ENCODE measurements at places on chromosomes 2 and 18.

DNA sequence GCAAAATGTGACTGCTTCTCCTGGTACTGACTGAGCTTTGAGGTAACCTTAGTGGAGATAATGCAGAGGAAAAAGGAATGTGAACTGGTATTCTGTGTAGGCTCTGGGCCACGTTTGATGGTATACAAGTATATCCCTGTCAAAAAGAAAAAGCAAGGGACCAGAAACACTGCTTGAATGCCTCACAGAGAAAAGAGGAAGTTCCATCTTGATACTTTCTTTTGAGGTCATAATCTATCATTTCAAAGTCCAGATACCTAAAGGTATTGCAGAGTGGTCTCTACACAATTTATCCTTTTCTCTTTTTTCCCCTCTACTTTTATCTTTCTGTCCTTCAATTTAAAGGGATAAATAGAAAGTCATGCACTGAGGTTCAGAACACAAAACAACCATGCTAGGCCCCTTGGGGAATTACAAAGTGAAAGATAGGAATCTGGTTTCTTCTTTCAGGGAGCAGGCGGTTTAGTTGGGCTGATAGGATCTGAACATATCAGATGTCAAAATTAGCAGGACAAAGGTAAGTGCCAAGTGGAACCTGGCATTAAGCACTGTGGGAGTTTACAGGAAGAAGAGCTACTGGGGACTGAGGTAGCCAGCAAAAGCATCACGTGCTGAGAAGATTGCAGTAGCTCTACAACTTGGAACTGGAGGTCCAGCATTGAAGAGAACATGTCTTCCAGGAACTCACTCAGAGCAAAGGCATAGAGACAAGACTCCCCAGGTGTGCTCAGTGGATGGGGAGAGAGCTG, 121.2 kb downstream of the LYPD6 start:
- DNase-seq = no peak

DNA sequence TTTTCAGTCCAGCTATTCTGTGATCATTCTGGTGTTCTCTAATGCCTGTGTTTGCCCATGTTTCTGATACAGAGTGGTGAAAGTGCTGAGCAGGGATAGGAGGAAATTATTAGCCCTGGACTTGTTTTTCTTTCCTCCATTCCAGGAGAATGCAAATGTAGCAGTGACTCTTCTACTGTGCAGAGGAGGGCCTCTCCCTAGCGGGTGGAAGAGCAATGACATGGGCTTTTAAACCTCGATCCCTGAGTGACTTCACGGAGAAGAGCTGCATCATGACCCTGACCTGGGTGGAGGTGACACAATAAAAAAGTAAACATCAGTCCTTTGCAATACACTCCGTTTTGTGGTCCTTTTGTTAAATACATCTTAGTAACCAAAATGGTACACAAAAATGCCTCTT, 68.0 kb upstream of the NETO1 start:
- DNase-seq = no peak

- DNase-seq = no peak
These were observed 469.0 kb upstream of the POU3F3 start for GRCh38 chr2:104384961-104385360.

DNA sequence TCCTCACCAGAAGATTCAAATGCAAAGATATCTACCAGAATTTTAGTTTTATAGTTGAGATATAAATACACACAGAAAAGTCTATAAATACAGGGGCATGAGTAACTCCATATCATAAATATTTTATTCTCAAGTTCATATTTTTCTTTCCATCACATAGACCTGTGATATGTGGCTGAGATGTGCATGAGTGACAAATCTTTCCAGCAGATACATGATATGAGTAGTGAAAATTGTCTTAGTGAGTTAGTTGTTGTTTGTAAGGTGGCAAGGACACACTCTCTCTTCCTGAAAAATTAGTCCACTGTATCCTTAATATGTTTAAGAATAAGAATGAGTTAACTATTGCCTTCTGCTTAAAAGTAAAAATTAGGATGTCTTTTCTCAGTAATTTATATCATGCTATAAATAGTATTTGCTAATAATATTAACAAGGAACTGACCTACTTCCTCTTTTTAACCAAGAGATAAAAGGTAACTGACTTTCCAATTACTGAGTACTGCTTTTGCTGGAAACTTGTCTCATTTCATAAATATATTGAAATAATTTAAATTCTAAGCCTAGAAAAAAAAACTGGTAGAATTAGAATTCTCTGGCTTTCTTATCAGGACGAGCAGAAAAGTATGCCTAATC, 85.2 kb upstream of the SESTD1 start:
- no peak for DNase-seq

GRCh38 chr2:130328710-130329109, 14.0 kb upstream of the IMP4 start:
- no peak for DNase-seq

- DNase-seq = no peak
These were observed 16.3 kb upstream of the CCDC68 start for GRCh38 chr18:54975598-54975997.

DNA sequence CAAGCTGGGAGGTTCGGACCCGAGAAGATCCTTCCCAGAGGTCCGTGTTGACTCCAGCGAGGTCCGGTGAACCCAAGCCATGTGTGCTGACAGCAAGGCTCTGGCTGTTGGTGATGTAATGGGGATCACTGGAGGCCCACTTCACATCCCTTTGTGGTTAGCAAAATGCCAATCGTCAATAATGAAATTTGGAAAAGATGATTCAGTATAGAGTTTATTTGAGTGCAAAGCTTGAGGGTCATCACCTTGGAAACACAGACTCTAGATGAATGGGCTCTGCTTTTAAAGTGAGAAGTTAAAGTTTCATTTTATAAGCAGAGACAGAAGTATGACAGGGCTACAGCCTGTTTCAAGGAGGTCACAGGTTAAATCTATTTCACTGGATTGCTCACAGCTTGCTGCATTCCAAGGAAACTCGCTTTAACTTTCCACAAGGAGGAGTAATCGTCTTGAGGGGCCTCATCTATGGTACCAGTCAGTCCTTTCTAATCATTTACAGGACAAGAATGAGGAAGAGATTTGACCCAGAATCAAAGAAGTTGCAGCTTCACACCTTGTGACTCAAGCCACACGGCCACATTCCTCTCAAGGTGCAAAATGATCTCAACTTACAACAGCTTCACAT, 140.5 kb downstream of the TPO start:
- DNase-seq = no peak

DNA sequence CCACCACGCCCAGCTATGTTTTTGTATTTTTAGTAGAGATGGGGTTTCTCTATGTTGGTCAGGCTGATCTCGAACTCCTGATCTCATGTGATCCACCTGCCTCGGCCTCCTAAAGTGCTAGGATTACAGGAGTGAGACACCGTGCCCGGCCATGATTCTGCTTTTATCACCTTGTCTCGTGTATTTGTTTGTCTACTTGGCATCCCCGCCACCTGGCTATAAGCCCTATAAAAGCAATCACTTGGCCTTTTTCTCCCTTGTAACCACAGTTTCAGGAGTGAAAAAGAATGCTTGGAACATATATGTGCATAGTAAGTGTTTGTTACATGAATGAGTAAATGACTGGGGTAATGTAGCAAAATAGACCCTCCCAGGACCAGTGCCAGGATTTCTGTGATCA, 77.5 kb upstream of the PAPOLG start:
- DNase-seq = no peak

GRCh38 chr2:65039640-65040039, 16.6 kb upstream of the CEP68 start:
- DNase-seq = no peak

- DNase-seq = no peak
These were observed at the start of gene IHH for GRCh38 chr2:219060821-219061791. TSS of gene IHH (minus strand) at chr2:219060921. CDS start at chr2:219060467, 454 bp downstream.

DNA sequence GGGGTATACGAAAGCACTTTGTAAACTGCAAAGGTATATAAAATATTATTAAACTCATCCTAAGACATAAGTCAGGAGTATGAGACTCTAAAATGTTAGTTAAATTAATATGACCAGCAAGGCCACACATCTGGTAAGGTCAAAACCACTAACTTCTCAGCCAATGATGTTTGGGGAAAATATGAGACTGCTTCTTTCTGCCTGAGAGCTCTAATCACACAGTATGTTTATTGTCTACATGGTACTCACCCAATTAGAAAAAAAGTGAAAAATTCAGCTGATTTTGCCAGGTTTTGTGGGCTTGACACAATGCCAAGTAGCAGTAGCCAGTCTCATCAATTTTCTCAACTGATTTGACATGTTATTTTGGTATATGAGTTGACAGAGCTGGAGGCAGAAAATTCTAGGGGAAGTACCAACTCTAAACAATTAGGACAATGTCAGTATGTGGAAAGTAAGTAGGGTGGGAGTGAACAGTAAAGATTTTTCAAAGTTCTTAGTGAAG, 87.3 kb downstream of the ALK start:
- no peak for DNase-seq

DNA sequence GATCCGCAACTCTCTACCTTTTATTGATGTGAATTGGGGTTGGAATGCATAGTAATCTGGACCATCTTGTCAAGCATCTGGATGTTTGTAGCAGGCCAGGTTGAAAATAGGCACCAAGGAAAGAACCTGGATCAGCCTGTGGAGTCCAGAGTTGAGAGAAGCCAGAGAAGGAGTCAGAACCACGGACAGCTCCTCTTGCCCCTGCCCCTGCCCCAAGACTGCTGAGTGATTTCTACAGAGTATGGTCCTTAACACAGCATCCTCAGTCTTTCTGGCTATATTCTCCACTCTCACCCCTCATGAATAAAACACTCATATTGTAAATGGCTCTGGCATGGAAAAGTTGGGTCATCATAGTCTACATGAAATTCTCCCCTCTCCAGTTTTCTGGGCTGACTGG, 154.6 kb downstream of the LOXHD1 start:
- no peak for DNase-seq

- DNase-seq = no peak
These were observed 109.2 kb upstream of the RAB12 start for GRCh38 chr18:8499810-8500675.

GRCh38 chr2:58911877-58912276, 670.8 kb upstream of the FANCL start:
- DNase-seq = no peak

GRCh38 chr2:38886063-38886462, 3.6 kb upstream of the ARHGEF33 start:
- DNase-seq = no peak

GRCh38 chr2:23418056-23418455, 33.1 kb downstream of the KLHL29 start:
- DNase-seq = no peak

DNA sequence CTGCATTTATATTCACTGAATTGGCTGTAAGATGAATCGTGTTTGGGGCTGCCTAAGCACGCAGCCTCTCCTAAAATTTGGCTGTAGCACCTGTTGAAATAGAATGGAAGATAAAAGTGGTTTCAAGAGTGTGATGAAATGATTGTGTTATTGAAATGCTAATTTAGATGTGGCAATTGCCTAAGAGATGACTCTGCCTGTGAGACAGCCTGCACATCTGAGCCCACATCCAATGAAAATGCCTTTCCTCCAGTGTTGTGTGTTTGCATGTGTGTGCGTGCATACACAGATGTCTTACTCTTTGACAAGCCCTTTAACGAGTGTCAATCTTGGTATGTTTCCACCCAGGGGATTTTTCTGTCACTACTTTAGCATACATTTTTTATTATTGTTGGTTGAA, 346.9 kb downstream of the MEIS1 start:
- no peak for DNase-seq

DNA sequence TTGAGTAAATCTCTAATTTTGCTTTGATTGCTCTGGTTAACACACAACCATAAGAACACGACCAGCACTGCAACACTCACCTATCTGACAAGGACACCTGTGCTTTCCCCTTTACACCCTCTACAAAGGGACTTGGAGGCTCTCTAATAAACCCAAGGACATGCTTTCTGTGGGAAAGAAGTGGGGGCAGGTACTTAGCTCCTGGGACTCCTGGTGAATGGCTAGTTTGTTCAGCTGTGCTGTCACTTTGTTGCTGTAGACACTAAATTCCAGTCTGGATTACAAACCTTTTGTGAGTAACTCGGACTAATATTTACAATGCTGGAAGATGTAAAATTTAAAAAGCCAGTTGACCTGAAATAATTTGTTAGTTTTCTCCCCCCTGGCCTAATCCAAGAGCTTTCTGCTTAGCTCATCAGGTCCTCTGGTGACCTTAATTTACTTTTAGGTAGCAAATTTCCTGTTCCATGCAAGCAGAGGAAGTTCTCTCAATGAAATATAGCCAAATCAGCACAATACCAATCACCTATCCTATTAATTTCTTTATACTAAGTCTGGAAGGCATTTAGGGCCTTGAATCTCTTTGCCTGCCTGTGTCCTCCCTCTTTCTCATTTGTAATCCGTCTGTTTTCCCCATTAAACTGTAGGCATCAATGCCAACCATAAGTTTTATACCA, 67.5 kb downstream of the PLCL1 start:
- no peak for DNase-seq

Measured in naive thymus-derived CD8-positive, alpha-beta T cell (primary cell).